ENCODE measurements at places on chromosomes 7 and 10.

GRCh38 chr10:12489806-12490205 is 140.5 kb downstream of the CAMK1D start:
- no peak for DNase-seq

DNA sequence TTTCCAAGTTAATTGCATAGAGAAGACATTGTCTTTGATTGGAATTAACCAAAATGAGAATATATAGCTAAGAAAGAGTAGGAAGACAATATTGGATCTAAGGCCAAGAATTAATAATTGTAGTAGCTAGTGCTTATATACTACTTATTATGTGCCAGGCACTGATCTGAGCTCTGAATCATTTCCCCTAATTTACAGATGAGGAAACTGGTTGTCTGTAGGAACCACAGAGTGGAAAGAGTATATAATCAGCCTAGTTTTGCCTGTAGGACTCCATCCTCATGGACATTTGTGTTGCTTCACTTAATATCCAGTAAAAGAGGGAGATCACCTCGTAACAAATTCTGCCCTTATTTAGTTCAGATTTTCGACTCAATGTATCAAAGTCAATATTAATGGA is 127.9 kb downstream of the ARID5B start:
- DNase-seq = no peak

GRCh38 chr7:154425271-154425670 is 373.1 kb downstream of the DPP6 start:
- DNase-seq = no peak

DNA sequence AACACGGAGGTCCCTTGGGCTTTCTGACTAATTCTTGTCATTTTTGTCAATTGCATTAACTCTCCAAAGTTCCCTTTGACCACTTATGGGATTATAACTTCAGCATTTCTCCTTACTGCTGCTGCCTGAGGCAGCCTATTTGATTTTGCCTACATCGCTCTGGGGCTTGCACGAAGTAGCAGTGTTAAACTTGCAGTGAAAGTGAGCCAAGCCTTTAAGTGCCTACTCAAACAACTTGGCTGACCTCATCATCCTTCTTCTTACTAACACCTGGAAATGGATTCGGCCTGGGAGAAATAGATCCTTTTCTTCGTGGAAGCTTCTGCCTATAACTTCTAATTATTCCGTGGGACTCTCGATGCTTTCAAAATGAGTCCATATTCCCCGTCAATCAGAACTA is 76.6 kb downstream of the DGKB start:
- DNase-seq = no peak

- no peak for DNase-seq
Observed at GRCh38 chr10:97714401-97715258, 1.1 kb downstream of the MARVELD1 start.

Measured in activated CD4-positive, CD25-positive, alpha-beta regulatory T cell (primary cell).